ENCODE measurements at places on chromosomes 16 and 17.

GRCh38 chr17:43779145-43780125, 658 bp upstream of the DUSP3 start:
- DNase-seq, result no peak

- DNase-seq, result no peak
Measured at GRCh38 chr16:89359264-89360147, 130.9 kb downstream of the ANKRD11 start.

- no peak for DNase-seq
Measured at GRCh38 chr17:79046197-79046915, 22.4 kb downstream of the C1QTNF1 start.

- DNase-seq, result no peak
Measured at GRCh38 chr16:84240455-84240854, 643 bp upstream of the KCNG4 start.

DNA sequence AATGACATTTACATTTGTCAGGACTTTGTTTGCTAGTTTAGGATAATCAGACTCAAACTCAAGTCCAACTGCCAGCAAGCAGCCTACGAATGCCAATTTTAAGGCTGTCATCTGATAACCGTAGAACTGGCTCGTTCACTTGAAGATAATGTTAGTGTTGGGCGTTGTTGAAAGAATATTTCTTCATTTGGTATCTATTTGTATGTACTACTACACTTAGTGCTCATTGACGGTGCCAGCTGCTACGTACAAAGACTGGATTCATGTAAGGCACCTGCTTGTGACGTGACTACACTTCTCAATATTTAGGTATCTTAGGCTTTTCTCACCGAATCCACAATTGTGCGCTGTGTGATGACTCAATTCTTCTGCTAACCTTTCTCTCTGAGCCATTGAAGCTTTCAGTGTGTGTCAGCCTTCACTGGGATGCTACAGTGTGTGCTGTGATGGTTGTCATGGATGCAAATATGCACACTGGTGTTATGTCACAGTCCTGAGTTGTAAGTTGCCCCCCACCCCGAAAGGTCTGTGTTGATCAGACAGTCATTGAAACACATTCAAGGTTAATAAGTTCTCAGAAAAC, 5.7 kb downstream of the ATP2C2 start:
- DNase-seq, result no peak

DNA sequence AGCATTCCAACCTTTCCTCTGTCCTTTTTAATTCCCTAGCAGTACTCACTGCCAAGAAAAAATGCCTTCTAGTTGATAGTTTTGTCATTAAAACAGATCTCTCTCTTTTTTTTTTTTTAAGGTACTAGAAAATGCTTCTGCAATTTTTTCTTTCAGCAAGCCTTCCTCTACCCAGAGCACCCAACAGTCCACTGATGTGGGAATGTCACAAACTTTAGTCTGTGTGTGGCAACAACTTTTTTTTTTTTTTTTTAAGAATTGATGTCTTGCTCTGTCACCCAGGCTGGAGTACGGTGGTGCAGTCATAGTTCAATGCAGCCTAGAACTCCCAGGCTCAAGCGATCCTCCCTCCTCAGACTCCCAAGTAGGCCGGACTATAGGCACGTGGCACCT, 34.7 kb downstream of the CDRT15 start:
- no peak for DNase-seq

GRCh38 chr16:83689385-83689831, 118.4 kb upstream of the HSBP1 start:
- DNase-seq, result no peak

DNA sequence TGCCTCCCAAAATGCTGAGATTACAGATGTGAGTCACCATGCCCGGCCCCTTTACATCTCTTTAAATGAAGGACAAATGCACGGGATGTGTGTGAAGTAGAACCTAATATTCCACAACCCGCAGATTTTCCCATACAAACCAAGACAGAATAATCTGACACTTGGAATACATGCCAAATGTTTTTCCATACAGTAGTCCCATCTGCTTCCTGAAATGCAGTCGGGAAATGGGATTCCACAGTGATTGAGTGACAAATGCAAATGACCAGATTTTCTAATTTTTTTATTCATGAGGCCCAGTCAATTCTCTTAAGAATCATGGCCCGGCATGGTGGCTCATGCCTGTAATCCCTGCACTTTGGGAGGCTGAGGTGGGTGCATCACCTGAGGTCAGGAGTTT, 6.8 kb upstream of the ZNF200 start:
- DNase-seq, result no peak

- DNase-seq, result no peak
Measured at GRCh38 chr16:89491974-89492687, 1.8 kb upstream of the ANKRD11 start.

DNA sequence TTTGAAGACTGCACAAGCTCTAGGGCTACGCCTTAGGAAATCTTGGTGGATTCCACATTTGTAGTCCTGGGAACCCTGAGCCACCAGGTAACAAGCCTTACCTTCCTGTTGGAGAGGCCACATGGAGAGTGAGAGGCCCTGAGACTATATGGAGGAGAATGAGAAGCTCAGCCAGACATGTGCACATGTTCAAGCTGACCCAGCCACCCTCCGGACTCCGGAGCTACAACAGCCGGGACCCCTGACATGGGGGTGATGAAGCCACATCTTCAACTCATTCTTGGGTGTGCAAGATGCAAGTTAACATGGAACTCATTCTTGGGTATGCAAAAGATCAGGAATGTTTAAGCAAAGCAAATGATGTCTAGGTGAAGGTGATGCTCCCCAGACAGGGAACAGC, 62.7 kb downstream of the GNA13 start:
- no peak for DNase-seq

DNA sequence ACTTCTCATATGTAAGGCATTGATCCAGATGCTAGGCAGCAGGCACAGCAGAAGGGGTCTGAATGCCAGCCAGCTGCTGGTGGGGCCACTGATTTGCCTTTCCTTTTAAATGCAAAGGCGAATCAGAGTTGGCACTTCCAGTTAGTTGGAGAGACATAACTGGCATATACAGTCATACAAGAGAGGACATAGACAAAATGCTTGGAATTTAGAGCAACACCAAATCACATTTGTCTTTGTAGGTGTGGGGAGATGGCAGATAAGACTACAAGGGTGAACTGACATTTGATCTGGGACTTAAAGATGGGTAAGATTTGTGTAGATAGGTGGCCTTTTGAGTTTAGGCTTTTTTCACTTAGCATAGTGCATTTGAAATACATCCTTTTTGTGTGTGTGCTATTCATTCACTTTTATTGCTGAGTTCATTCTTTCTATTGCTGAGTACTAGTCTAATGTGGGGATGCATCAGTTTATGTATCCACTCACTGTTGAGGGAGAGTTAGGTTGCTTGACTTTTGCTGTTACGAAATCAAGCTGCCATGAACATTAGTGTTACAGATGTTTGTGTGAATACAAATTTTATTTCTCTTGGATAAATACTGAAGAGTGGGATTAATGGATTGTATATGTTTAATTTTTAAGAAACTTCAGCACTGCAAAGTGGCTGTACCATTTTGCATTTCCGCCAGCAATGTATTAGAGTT, 74.1 kb downstream of the SPECC1 start:
- DNase-seq, result no peak

GRCh38 chr16:23254338-23254737, 47.8 kb upstream of the SCNN1B start:
- DNase-seq, result no peak

DNA sequence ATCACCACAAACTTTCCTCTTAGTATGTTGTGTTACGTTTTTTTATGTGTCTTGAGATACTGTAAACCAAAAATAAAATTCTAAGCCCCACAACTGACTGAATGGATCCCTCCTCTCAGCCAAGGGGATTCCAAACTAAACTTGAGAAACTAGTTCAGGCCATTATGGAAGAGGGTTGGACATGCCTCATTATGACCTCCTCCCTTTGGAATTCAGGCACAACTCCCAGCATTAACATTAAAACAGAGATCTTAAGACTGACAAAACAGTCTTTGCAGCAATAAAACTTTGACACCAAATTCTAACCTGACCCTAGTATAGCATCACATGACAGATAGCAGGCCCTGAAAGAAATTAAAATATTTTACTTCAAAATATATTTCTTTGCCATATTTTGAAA, 51.1 kb upstream of the SLC47A1 start:
- no peak for DNase-seq

DNA sequence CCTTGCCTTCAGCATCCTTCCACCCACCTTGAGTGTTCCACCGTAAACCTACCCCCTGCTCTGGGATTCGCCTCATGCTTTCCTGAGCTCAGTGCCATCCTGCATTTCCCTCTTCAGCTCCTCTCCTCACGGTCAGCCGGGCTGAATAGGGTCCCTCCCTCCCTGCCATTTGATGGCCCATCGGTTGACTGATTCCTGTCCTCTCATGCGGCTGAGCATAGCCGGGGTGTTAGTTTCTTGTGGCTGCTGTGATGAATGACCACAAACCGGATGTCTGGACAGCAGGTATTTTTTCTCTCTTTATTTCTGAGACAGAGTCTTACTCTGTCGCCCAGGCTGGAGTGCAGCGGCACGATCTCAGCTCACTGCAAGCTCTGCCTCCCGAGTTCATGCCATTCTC, 44.1 kb upstream of the MGAT5B start:
- DNase-seq, result no peak

GRCh38 chr16:55542459-55543082, 23.9 kb upstream of the CAPNS2 start:
- no peak for DNase-seq

DNA sequence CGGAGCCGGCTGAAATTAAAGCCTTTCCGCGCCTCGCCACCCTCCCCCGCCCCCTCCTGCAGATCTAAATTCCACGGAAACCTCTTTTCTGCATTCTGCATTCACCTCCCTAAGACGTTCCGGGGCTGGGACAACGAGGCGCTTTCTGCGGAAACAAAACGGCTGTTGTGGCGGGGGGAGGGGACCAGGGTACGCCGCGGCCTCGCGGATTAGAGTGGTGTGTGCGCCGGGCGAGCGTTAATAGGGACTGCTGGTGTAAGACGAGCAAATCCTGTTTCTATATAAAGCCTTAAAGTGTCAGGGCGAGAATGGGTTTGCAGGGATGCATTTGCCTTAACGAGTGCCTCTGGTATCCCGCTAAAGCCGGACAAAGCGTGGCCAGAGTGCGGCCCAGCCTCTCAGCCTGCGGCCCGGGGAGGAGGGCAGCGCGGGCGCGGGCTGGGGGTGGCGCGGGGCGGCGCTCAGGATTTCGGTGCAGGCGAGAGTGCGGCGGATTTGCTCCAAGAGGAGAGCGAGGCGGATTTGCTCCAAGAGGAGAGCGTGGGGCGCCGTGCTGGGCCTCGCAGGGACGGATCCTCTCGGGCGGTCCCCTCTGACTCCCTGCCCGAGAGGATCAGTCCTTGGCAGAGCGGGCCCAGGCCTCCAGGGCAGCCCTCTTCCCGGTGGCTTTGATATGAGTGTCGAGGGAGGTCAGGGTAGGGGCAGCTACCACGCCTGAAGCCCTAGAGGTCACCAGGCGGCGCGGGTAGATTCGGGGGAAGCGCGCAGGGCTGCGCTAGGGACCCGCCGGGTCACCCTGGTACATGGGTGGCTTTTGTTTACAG, 5.1 kb downstream of the BAHCC1 start:
- DNase-seq, result no peak

GRCh38 chr17:9179602-9180001, 158.3 kb downstream of the NTN1 start:
- no peak for DNase-seq

DNA sequence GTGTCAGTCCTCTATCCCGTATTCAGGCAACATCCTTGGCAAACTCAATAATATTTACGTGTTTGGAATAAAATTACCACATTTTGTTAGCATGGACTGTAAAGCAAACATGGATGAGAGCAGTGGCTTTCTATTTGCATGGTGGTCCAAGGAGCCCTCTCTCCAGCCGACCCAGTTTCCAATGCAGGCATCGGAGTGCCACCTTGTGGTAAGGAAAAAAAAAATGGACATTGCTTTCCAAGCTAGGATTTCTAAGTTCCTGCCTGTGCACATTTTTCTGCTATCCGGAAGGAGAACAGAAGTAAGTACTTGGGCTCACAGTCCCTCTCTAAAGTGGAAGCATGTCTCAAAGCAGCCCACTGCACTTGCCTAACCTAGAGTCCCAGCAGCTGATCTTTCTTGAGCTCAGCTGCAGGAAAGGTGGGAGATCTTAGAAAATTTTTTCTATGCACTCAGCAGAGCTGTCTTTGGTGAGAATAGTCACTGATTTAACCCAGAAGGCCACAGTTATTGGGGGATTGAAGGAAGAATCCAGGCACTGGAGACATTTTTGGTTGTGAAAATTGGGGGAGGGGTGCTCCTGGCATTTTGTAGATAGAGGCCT, 46.0 kb upstream of the ERCC4 start:
- DNase-seq, result no peak

DNA sequence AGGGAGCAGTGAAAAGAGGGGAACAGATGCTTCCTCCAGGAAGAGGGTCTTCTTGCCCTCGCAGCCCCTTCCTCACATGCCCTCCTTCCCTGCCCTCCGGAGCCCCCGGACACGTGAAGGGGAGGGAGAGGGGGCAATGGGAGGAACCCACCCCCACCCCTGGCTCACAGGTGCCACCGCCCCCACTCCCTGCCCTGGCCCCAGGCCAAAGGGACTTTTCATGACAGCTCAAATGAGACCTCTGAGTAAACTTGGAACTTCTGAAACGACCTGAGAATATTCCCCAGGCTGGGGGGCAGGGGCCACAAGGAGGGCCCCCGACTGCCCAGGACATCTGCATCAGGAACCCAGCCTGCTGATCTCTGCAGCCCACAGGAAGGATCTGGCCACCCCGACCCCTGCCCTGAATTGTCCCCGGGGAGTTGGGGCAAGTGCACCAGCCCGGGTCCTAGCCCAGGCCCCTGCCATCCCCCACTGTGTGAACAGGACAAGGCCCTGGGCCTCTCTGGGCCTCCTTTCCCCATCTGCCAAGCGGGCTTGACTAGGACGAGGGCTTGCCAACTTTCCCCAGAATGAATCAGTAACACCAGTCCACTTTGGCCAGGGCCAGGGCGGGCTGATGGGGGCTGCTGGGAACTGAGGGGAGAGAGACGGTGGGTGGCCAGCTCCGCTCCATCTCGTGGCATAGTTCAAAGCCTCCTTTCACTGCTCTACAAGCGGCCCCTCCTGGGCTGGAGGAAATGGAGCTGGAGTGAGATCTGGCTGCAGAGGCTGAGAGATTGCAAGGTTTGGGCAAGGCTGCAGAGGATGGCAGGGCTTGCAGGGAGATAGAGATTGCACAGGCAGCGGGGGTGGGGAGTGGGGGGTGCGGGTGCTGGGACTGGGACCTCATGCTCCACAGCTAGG, 3.8 kb downstream of the IL21R start:
- no peak for DNase-seq

- DNase-seq, result no peak
Measured at GRCh38 chr17:44932787-44933097, 14.8 kb downstream of the KIF18B start.

- DNase-seq, result peak; percentile 71
Measured at GRCh38 chr17:58631523-58632323, 60.1 kb downstream of the TEX14 start.

DNA sequence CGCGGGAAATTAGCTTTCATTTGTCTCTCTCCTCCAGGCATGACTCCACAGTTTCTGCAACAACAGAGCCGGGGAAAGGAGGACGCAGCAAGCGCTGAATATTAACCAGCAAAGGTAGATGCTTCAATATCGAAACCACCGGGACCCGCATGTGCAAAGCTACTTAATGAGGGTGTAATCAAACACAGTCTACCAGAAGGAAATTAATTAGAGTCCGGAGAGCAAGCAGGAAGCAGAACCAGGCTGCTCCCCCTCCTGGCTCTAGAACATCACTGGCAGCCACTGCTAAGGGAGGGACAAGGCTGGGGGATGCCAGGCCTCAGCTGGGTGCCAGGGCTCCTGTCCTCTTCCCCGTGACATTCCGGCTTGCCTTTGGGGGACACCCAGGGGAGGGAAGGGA, 21.7 kb downstream of the LRRC75A start:
- DNase-seq, result no peak

GRCh38 chr17:57662644-57663308, 82.3 kb downstream of the CCDC182 start:
- peak; percentile 95 for DNase-seq
